ENCODE measurements at places on chromosomes 16 and 17.

GRCh38 chr17:28328325-28328724, 6.9 kb downstream of the IFT20 start:
- no peak for DNase-seq

- no peak for DNase-seq
Measured at GRCh38 chr17:81052199-81052997, 17.4 kb downstream of the BAIAP2 start.

DNA sequence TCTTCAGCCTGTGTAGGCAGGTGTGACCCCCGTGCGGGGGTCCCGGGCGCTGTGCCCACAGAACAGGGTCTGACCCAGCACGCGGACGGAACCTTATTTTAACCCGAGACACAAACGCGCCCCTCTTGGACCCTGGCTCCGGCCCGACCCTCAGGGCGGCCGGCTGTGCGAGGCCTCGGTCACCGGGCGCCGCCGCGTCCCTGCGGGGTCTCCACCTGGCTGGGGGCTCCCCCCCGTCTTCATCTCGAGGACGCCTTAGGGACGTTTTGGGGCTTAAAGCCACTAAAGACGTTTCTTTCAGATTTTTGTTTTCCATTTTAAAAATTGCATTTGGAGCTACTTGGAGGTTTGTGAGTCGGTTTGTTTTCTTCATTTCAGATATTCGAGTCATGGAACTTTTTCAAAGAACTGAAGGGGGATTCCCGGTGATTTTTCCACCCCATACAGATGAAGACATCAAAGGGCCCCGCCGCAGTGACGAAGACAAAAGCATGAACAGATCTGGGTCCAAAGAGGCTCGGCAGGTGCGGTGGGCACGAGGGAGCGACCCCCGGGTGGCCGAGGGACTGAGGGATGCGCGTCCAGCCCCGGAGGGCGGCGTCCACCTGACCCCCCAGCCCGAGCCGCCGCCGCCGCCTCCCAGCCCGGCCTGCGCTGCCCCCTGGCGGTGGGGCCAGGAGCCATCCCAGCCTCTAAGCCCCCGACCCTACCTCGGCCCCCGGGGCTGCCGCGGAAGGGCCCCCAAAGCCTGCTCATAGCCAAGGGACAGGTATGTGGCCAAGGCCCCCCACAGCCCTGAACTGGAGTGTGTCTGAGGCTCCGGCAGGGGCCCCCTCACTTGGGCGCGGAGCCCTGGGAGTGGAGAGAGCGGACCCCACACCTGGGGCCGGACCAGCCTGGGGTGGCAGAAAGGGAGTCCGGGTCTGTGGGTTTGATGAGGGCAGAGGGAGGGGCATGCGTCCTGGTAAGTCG, 3.8 kb upstream of the CD7 start:
- DNase-seq, result no peak

GRCh38 chr16:25707982-25708583, 16.3 kb downstream of the HS3ST4 start:
- no peak for DNase-seq

DNA sequence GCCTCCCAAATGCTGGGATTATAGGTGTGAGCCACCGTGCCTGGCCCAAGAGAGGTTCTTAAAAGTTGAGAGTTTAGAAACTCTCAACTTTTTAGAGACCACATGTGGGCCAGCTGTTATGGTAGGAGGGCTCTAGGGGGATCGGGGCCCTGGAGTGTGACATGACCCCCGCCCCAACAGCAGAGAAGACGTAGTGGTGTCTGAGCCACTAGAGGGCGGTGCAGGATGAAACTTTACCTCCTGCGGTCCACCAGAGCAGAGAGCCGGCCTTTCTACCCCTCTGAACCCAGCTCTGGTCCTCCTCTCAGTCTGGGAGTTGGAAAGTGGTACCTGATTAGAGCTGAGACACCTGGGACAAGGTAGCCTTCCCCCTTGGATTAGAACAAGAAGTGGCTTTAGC, 7.4 kb downstream of the CDK5RAP3 start:
- no peak for DNase-seq

DNA sequence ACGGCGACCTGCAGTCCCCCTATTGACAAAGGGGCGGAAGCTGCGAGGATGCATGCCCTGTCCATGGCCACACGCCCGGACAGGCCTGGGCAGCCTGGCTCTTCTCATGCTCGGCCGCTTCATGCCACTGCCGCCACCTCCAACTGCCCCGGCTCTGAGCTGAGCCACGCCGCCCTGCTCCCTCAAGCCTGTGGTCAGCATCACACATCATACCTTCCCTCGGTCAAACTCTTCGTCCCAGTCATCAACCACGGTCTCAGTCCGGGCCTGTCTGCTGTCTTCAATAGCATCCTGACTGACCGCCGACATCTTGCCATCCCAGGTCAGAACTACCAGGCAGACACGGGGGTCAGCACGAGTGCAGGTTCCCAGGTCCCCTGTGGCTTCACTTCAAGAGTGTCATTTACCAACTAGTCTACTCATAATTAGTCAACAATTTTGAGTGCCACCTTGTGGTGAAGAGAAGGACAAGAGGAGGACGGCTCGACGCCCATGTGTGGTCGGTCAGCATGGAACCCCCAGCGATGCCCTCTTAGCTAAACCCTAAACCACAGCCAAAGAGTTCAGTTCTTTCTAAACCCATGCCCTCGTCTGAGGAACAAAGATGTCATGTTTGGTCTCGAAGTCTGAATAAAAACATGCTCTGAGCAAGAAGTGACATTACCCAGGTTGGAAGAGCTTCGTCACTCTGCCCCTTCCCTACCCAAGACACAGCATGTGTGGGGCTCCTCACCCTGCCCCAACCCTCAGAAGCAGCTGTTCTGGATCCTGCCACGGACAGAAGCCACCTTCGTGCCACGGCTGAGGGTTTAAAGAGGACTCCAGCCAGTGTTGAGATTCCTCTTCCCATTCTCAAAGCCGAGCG, 16.9 kb upstream of the CYTH1 start:
- DNase-seq, result no peak

- DNase-seq, result peak; percentile 44
Measured at GRCh38 chr16:85652431-85653221, 36.1 kb downstream of the GINS2 start.

Data from T1000 (cell line).